A673 (cell line): ENCODE measurements at places on chromosomes 13 and 19.

- DNase-seq, result no peak
These were observed 206.6 kb upstream of the SLC10A2 start for GRCh38 chr13:103272770-103273169.

DNA sequence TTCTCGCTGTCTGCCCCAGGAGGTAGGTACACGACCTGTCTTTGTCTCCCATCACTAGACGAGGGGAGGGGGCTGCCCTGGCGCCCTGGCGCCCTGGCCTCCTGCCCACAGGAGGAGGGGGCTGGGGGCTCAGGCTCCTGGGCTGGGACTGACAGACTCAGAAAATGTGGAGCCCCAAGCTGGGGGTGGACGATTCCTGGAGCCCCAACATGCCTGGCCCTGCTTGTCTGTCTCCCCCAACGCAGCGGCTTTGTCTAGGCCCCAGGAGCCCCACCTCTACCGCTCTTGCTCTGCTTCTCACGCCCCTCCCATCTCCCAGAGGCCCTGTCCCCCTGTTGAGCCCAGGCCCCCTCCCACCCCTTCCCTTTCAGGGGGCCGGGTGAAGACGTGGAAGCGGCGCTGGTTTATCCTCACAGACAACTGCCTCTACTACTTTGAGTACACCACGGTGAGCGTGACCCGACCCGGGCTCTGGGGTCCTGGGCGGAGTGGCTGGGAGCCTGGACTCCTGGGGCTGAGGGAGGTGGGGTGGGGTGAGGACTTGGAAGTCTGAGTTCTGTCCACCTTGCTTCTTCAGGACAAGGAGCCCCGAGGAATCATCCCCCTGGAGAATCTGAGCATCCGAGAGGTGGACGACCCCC, 8.6 kb downstream of the CYTH2 start:
- DNase-seq, result no peak

- DNase-seq, result no peak
These were observed 500.9 kb upstream of the HTR2A start for GRCh38 chr13:47397739-47398138.

DNA sequence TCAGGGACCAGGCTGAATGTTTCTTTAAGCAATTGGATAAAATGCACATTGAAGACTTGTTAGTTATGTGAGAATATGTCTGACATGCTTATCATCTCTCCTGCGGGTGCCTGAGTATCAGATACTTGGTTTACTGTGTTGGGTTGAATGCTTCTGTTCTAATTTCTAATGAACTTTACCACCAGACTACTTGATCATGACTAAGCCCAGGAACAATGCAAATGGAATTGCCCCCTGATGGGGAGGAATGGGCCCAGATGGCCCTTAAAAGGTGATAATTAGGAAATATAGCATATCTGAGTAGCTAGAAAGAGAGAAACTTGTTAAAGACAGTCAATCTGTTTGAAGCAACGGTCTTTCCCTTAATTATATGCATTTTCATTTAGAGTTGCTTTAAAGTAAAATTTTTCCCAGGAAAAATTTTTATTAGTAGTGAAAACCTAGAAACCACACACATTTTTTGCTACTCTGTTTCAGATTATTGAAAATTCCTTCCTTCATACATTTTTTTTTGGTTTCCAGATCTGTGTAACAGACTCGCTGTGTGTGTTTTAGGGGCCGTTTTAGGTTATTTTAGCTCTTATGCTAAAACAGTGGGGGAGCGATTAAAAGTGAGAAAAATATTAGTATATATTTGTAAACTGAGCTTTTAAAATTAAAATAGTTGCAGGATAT, 186.6 kb downstream of the TM9SF2 start:
- peak; percentile 93 for DNase-seq

DNA sequence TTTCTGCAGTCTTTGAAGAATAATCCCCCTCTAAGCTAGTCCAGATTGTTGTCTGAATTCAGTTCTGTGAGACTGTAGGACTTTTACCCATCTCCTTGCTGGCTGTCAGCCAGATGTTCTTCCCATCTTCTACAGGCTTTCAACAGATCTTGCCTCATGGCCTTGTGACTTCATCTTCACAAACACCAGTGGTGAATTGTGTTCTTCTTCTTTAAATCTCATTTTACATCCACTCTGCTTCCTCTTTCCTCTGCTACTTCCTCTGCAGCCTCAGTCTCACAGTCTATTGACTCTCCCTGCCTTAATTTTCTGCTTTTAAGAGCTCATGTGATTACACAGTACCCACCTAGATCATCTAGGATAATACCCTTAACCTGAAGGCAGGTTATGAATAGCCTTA, 859.0 kb upstream of the SLITRK1 start:
- DNase-seq, result peak; percentile 27

DNA sequence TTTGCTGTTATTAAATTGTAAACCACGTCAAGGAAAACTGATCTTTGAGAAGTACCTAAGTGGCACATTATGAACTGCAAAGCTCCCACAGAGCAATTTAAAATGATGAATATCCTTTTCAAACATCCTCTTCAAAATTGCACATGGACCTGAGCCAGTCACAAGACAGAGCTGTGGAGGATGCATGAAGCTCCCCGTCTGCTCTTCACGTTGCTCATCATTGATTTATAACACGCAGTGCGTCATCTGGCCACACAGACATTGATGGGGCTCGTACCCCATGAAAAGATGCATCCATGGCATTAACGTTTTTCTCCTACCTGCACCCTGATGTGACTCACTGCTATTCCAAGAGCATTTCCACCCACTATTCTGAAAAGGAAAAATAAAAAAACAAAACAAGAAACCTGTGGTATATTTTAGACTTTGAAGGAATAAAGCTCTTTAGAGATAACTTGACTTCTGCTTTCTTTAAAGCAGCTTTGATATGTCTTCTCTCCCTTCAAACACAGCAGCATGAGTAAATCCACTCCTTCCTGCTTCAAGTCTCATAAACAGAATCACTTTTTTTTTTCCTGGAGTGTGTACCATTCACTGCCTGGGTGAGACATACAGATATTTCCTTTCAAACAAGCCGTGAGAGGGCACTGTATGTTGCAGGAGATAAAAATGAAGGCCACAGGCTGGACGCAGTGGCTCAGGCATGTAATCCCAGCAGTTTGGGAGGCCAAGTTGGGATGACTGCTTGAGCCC, 7.2 kb upstream of the SERTM1 start:
- no peak for DNase-seq

- DNase-seq, result no peak
These were observed 320.9 kb downstream of the DCLK1 start for GRCh38 chr13:35810321-35810720.

DNA sequence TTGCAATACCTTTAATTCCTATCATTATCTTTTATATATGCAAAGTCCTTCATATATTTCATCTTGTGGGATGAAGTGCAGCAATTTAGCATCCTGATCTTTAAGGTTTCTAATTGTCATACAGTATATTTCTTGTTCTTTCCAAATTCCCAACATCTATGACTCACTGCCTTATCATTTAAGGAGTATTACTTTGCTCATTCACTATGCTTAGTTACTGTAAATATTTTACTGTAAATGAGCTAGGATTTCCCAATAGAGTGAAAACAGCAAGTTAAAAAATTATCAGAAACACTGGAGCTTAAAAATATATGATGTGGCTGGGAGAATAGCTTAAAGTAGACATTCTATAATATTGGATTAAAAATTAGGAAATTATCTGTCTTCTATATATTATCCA, 69.9 kb downstream of the SLITRK6 start:
- DNase-seq, result no peak

GRCh38 chr19:3618811-3619630, 7.6 kb downstream of the CACTIN start:
- no peak for DNase-seq

DNA sequence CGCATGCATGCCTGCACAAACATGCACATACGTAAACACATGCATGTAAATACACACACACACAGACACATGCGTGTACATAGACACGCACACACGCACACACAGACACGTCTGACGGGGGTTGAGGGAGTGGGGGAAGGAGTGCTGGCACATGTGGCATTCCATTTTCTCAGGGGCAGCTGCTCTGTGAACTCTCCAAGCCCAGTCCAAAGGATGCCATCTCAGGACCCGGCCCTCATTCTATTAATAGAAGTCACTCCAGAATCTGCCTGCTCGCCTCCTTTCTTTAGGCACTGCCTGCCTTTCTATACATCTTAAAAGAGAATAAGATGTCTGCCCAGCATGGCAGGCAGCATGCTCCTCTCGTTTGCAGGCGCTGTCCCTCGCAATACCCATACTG, 5.3 kb downstream of the ARHGEF7 start:
- DNase-seq, result no peak

- peak; percentile 46 for DNase-seq
These were observed 264.3 kb downstream of the FOXO1 start for GRCh38 chr13:40401911-40402776.

- DNase-seq, result no peak
These were observed 1.8 kb downstream of the MYBPC2 start for GRCh38 chr19:50434525-50434924.

DNA sequence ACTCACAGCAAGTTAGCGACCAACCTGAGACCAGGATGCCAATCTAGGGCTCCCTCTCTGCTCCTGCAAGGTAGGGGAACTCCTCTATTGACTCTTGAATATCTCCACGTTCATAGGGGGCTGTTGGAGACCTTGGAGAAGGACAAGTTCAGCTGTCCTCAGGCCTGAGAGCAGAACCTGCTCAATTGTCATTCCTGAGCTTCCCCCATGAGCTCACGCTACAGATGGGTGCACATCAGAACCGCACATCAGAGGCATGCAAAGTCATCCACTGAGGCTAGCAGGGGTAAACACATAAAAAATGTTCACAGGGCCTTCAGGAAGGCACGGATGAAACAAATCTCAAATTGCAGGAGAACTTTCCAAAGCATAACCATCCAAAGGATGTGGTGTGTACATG, 168.8 kb upstream of the ZNF507 start:
- no peak for DNase-seq

DNA sequence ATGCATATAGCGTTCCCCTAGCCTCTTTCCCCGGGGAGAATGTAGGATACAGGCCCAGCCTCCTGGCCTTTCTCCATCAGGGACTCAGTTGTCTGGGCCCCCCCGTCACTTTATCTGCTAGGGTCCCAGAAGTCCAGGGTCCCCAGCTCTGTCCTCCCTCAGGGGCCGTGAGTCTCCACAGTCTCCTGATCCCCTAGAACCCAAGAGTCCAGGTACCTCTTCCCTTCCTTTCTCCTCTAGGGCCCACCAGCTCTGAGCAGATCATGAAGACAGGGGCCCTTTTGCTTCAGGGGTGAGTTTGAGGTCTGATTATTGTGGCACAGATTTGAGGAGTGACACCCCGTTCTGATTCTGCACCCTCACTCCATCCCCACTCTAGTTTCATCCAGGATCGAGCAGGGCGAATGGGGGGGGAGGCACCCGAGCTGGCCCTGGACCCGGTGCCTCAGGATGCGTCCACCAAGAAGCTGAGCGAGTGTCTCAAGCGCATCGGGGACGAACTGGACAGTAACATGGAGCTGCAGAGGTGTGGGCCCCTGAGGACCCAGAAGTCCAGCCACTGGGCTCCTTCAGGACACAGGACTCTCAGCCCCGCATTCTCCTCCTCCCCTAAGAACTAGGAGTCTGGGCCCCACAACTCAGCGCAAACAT, 758 bp downstream of the BAX start:
- DNase-seq, result no peak

GRCh38 chr13:111541345-111541744, 220.9 kb downstream of the TEX29 start:
- DNase-seq, result no peak

DNA sequence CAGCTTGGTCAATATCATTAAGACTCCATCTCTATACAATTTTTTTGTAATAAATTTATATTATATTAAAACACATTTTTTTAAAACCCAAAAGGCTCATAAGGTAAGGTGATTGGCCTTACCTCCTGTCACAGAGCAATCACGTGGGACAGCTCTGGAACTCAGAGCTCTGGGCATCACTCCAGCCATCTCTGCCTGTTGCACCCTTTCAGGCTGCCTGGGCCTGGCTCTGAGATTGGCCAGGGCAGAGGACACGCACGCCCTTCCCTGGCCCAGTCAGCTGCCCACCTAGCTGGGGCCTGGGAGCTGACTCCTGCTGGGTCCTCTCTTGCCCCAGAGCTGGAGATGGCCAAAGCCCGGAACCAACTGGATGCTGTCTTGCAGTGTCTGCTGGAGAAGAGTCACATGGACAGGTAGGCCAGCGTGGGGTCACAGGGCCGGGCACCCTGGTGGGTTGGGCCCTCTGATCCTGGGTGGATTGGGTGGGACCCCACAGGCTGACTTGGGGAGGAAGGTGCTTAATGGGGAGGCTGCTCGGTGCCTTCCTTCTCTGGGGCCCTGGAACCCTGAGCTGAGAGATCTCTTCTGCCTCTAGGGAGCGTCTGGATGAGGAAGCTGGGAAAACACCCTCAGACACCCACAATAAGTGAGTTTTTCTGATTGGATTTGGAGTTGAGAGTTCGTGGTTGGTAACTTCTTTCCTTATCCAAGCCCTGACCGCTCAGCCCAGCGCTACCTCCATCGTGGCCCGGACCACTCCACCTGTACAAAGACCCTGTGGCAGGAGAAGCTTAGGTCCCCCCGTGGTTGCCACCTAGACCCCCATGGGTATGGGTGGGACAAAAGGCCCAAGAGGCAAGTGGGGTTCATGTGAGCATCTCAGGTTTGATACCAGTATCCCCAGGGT, 3.7 kb downstream of the LIN37 start:
- DNase-seq, result no peak

GRCh38 chr19:38268539-38268938, 4.2 kb downstream of the SPINT2 start:
- no peak for DNase-seq

GRCh38 chr19:2600914-2601870, 101.3 kb downstream of the GNG7 start:
- DNase-seq, result no peak

- no peak for DNase-seq
These were observed 1500.4 kb upstream of the MIR17HG start for GRCh38 chr13:89846926-89847585.

DNA sequence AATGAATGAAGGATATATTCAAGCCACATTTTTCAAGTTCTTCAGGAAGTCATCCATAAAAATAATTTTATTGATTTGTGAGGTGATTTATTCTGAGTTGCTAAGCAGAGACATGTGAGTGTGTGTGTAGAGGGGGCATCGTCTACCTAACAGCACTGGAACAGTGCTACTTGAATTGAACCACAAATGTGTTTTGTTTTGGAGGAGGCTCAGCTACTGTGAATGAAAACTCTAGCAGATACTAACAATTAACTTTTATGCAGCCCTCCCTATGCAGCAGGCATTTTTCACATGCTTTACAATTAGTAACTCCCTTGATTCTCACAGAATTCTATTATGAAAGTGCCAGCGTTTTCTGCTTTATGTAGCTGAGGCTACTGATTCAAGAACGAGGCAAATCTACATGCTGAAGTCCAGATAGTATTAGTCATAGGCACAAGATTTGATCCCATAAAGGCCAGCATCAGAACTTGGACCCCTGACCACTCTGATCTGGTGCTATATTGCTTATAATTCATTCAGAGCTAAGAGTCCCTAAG, 103.7 kb downstream of the MYO16 start:
- DNase-seq, result no peak
